ENCODE measurements at places on chromosomes 11 and 22.

DNA sequence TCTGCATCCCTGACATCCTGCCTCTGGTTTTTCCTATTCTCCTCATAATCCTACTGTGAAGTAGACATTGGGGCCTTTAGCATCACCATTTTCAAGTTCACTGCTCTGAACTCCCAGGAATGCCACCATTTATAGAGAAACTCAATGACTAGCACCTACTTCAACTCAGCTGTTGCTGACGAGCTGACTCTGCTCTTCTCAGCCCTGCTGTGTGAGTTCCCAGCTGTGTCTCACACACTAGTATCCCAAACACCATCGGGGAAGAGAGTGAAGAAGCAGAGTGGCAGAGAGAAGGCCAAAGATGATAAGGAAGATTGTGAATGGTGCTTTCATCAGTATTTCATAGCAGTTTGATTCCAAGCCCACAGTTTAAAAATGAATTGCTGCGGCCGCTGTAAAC lies 71.9 kb downstream of the PLEKHA7 start:
- DNase-seq = no peak

- DNase-seq = no peak
Measured at GRCh38 chr11:7540830-7541555, 27.2 kb downstream of the PPFIBP2 start.

DNA sequence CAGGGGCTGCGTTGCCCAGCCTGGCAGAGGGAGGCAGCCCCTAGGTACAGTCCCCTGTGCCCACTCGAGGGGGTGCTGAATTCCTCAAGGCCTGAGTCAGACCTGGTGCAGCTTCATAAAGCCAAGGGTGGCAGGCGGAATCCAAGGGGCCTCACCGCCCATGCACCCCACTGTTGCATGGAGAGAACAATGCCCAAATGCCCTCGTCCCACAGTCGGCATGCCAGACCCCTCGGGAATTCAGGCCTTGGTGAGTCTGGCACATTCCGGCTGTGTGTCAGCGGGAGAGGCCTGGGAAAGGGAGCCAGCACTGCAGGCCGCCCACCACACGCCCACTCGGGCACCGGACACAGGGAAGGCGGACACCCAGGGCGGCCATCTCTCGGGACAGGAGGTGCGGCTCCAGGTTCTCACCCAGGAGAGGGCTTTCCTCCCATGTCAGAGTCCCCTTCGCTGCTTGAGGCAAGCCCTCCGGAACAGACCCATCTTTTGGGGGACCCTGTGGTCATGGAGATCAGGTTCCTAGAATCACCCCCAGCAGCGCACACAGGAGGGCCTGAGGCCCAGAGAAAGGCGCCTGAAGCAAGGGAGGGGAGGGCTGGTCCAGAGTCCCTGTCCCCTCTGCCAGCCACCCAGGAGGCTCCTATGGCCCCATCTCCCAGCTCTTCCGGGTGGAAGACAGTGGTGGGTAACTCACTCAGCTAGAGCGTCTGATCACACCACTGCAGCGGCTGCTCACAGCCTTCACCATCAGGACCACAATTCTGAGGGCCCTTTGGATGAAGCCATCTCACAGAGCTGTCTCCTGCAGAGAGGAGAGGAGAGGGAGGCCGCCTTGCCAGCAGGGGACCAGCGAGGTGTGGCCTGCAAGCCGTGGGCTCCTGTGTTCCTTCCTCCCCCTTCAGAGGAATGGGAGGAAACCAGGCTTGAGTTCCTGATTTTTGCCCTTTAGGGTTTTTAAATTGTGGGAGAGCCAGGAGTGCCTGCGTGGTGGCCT lies 31.6 kb upstream of the KCNQ1OT1 start:
- no peak for DNase-seq

GRCh38 chr11:95790933-95791708 lies 823 bp downstream of the CEP57 start:
- DNase-seq = peak; percentile 40

GRCh38 chr11:2892215-2892966 lies 6.8 kb upstream of the CDKN1C start:
- DNase-seq = peak; percentile 21

DNA sequence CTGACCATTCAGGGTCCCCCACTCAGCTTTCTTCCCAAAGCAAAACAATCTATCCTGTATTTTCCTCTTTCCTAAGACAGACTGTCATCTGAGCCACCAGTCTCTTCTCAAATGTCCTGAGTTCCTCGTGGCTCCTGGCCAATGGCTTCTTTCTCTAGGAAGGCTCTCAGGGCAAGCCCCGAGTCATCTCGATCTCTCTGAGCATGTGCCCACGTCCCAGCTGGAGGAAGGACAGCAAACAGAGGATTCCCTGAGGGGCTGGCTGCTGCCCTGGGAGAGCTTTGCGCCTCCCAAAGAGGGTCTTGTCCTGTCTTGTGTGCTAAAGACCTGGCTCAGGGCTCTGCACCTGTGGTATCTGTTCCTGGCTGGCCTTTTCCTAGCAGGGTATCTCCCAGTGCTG lies 8.3 kb downstream of the SLC37A2 start:
- DNase-seq = no peak

DNA sequence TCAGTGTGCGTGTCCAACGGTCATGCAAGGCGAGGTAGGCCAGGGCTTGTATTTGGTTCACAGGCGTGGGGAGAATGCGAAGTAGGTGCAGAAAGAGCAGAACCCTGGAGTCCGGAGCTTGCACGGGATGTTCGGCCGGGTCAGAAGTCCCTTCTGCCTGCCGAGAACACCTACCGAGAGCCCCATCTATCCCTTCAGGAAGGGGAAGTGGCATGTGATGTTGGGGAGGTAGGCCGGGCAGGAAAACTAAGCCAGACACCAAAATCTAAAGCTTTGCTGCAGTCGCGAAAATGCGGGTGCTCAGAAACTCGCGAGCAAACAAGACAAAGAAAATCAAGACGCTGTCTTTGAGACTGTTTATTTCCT lies 435 bp upstream of the TAF6L start:
- DNase-seq = no peak

DNA sequence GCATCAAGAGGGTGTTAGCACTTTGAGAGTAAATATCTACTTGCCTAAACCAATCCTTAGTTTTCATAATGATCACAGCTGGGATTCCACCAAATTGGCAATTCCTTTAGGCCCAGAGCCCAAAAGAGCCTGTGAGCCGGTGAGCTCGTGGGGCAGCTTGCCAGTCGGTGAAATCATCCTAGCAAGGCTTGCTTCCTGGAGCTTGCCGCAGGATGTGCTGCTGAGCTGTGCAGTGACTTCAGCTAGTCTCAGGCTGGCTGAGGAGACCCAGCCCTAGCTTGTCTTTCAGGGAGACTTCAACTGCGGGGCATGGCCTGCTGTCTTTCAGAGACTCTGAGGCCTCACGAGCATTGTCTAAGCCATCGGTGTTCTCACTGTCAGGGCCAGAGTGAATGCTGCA lies 73.6 kb upstream of the SUSD2 start:
- DNase-seq = no peak

- DNase-seq = no peak
Measured at GRCh38 chr11:70063121-70063520, 15.0 kb upstream of the ANO1 start.

DNA sequence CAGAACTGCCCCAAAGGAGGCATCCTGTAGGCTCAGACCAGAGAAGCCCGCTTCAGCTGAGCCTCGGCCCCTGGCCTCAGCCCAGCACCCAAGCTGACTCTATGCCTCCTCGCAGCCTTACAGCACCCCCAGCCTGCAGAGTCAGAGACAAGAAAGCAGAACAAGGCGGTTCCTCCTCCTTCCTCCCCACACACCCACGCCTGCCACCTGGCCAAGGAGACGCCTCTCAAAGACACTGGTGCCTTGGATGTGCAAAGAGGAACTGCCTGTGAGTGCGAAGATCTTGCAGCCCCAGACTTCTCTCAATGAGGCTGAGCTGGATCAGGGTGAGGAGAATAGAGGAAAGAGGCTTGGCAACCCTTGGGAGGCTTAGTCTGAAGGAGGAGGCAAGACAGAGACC lies 60.2 kb downstream of the PDE2A start:
- no peak for DNase-seq
